ENCODE measurements at places on chromosomes 13 and 19. TPM values are rescaled to one million over a fixed set of nuclear protein-coding genes. Genes with fewer than 3 reads are reported as not detected.

DNA sequence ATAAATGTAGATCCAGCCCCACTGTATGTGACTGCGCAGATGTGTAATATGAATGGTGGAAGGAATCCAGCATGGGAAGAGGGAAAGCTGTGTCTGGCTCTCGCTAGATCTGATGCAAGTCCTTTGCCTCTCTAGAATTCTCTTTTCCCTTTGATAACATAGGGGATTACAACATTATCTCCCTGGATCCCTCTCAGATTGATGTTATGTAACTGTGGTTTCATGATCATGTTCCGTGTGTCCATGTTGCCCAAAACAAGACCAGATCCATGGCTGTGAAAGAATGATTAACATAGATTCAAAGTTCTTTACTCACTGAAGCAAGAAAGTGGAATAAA, 184.0 kb upstream of the UBL3 start:
- no peak overlapping the region for H3K27ac ChIP-seq
- H3K4me1 ChIP-seq = no peaks in the 10 kb centered on the region
- no peak for DNase-seq
- H3K36me3 ChIP-seq = no peaks in the 10 kb centered on the region

GRCh38 chr19:40803857-40804782, 5.1 kb downstream of the EGLN2 start:
- no peaks in the 10 kb centered on the region for H3K27me3 ChIP-seq
- no peaks in the 10 kb centered on the region for H3K36me3 ChIP-seq
- peaks cover 68% of the 10 kb centered on the region for H3K4me1 ChIP-seq
- H3K27ac ChIP-seq = peak overlapping the region; percentile 77
- H3K4me3 ChIP-seq = no peak overlapping the region

GRCh38 chr13:109576331-109576813, 210.0 kb downstream of the IRS2 start:
- no peaks in the 10 kb centered on the region for H3K27me3 ChIP-seq
- H3K4me3 ChIP-seq = no peak overlapping the region
- no peak for DNase-seq

Gene C1QTNF9B
- not detected for total RNA-seq

Gene ZNF560
- total RNA-seq = not detected

Gene OR7D2
- total RNA-seq = not detected

Gene CYP2B6
- 5.8 TPM for total RNA-seq
